ENCODE measurements at places on chromosomes 2 and 18. TPM values are rescaled to one million over a fixed set of nuclear protein-coding genes. Genes with fewer than 3 reads are reported as not detected.

The SPDYA gene
- 0.42 TPM for total RNA-seq

The FNDC4 gene
- 4.7 TPM for total RNA-seq

The ABCB11 gene
- 0.09 TPM for total RNA-seq

The RGPD3 gene
- 0.18 TPM for total RNA-seq

The TTL gene
- 25.2 TPM for total RNA-seq

The IL36B gene
- total RNA-seq: not detected

Data from heart left ventricle (tissue), 16 donors.